Hepatocyte (in vitro differentiated cells): ENCODE measurements at places on chromosomes 1 and 21.

DNA sequence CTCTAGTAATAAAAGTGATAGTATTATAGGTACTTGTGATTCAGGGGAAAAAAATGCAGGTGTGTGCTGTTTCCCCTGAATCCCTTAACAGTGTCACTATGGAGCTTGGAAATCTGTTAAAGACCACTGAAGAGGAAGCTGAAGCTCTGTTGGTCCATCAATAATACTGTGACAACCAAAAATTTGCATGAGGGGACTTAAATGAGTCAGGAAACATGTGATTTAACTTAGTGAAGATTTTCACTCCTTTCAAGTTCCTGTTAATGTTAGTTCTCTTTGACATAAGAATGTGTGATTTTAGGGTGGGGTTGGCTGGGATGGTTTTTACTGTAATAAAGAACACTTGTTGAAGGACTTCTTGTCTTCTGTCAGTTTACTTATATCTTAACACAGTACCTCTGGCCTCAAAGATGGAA lies 32.0 kb downstream of the VANGL2 start:
- peak overlapping the region; percentile 54 for H3K27ac ChIP-seq
- H3K4me3 ChIP-seq = no peak overlapping the region
- no peaks in the 10 kb centered on the region for H3K4me1 ChIP-seq
- no peaks in the 10 kb centered on the region for H3K36me3 ChIP-seq
- no peak for DNase-seq
- H3K27me3 ChIP-seq = peaks cover 5% of the 10 kb centered on the region

- no peaks in the 10 kb centered on the region for H3K36me3 ChIP-seq
- DNase-seq = no peak
- H3K27me3 ChIP-seq = no peaks in the 10 kb centered on the region
- H3K4me1 ChIP-seq = no peaks in the 10 kb centered on the region
- no peak overlapping the region for H3K27ac ChIP-seq
Observed at GRCh38 chr1:221919743-221920142, 177.9 kb upstream of the DUSP10 start.

GRCh38 chr1:205812271-205812877 lies 624 bp downstream of the SLC41A1 start:
- H3K27me3 ChIP-seq = no peaks in the 10 kb centered on the region
- no peaks in the 10 kb centered on the region for H3K36me3 ChIP-seq

- H3K4me1 ChIP-seq = no peaks in the 10 kb centered on the region
- H3K4me3 ChIP-seq = no peak overlapping the region
- no peaks in the 10 kb centered on the region for H3K27me3 ChIP-seq
- H3K27ac ChIP-seq = no peak overlapping the region
Observed at GRCh38 chr21:19810779-19811178, 1187.4 kb upstream of the NCAM2 start.

DNA sequence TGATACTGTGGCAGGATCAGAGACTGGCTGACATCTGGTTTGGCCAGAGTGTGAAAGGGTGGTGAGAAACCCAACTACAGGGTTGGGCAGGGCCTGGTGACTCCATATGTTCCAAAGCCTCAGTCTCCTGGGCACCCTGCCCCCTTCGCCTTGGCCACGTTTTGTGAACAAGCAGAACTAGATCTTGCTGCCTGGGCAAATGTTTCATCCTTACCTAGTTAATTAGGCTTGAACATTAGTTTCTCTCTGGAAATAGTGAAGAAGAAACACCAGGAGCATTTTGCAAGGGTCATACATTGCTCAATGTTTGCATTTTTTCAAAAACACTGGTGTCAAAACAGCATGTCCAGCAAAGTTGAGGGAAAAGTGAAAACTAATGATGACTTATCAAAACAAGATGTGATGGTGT lies 60.5 kb downstream of the MAP3K7CL start:
- H3K4me1 ChIP-seq = peaks cover 12% of the 10 kb centered on the region
- H3K4me3 ChIP-seq = no peak overlapping the region
- peak overlapping the region; percentile 8 for H3K27ac ChIP-seq
- DNase-seq = no peak
- no peaks in the 10 kb centered on the region for H3K27me3 ChIP-seq

GRCh38 chr1:156511644-156512043 lies 11.1 kb upstream of the MEF2D start:
- H3K27ac ChIP-seq = no peak overlapping the region
- DNase-seq = no peak
- H3K36me3 ChIP-seq = no peaks in the 10 kb centered on the region

GRCh38 chr1:31696242-31696641 lies 7.6 kb downstream of the COL16A1 start:
- H3K36me3 ChIP-seq = no peaks in the 10 kb centered on the region
- H3K4me1 ChIP-seq = peaks cover 15% of the 10 kb centered on the region
- H3K4me3 ChIP-seq = no peak overlapping the region
- no peak overlapping the region for H3K27ac ChIP-seq
- no peaks in the 10 kb centered on the region for H3K27me3 ChIP-seq

DNA sequence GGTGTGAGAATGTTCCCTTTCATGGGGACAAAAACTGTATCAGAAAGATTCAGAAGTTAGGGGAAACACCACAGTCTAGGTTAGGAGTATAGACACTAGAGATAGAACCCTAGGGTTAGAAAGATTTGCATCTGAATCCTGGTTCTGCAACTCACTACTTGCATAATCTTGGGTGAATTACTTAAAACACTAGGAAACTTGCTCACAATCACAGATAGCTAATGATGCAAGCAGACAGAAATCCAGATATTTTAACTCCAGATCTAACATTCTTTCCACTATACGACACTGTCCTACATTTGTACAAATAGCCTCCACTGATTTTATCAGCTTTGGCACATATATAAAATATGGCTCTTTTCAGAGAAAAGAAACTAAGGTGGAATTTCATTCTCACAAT lies 30.8 kb upstream of the GLIS1 start:
- H3K27ac ChIP-seq = peak overlapping the region; percentile 50
- H3K4me3 ChIP-seq = no peak overlapping the region
- no peaks in the 10 kb centered on the region for H3K4me1 ChIP-seq
- peak; percentile 5 for DNase-seq
- H3K27me3 ChIP-seq = no peaks in the 10 kb centered on the region

DNA sequence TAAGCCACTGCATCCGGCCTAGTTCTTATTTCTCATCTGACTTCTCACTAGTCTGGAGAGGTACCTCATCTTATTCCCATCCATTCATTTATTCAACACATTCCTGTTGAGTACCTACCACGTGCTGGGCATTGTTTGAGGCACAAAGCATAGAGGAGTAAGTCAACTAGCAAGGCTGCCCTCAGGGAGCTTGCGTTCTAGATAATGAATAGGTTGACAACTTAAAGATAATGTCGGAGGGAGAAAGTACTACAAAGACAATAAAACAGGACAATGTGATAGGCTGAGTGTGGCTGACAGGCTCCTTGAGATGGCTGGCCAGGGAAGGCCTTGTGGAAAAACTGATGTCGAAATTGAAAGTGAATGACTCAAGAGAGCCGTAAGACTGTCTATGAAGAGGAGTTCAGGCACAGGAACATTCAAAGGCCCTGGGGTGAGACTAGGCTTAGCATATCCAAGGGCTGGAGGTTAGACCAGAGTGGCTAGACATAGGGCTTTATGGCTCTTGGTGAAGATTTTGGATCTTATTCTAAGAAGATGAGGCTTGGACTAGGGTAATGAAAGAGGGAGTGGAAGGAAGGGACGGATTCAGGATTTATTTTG lies 18.3 kb downstream of the SPATA21 start:
- H3K27me3 ChIP-seq = no peaks in the 10 kb centered on the region
- H3K4me3 ChIP-seq = no peak overlapping the region
- H3K4me1 ChIP-seq = no peaks in the 10 kb centered on the region
- H3K36me3 ChIP-seq = no peaks in the 10 kb centered on the region
- no peak overlapping the region for H3K27ac ChIP-seq

DNA sequence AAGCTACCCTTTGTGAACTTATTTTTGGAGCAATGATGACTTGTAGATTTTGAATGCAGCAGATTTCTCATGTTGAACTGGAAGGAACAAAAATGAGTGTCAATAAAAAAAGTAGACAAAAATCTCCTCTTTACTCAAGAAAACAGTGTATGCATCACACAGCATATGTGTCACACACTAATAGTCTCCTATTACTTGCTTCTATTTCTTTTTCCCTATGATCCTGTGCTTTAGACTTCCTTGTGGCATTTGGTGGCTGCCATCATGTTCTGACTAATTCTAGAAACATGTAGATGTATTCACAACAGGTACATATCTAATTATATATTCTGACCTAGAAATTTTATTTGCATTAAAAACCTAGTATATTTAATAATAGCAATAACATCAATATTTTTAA lies 14.3 kb downstream of the RC3H1 start:
- no peaks in the 10 kb centered on the region for H3K36me3 ChIP-seq
- no peak for DNase-seq
- H3K4me1 ChIP-seq = no peaks in the 10 kb centered on the region
- no peaks in the 10 kb centered on the region for H3K27me3 ChIP-seq
- no peak overlapping the region for H3K27ac ChIP-seq
- no peak overlapping the region for H3K4me3 ChIP-seq
